ENCODE measurements at places on chromosomes 2 and 18. TPM values are rescaled to one million over a fixed set of nuclear protein-coding genes. Genes with fewer than 3 reads are reported as not detected.

SLC66A3 gene
- polyA plus RNA-seq: 8.0 TPM

EPAS1 gene
- 47.4 TPM for polyA plus RNA-seq

STPG4 gene
- polyA plus RNA-seq: not detected

BCL2 gene
- 1.9 TPM for polyA plus RNA-seq

INHA gene
- polyA plus RNA-seq: 0.24 TPM

DSEL gene
- polyA plus RNA-seq: 0.18 TPM

RAB6C gene
- polyA plus RNA-seq: not detected

CDK15 gene
- 0.18 TPM for polyA plus RNA-seq

CXCR1 gene
- polyA plus RNA-seq: 0.11 TPM

ANKRD29 gene
- 7.2 TPM for polyA plus RNA-seq

CLEC4F gene
- 0.14 TPM for polyA plus RNA-seq

CREG2 gene
- 0.44 TPM for polyA plus RNA-seq

TMEM247 gene
- polyA plus RNA-seq: not detected

C2orf15 gene
- polyA plus RNA-seq: 0.63 TPM

CNGA3 gene
- polyA plus RNA-seq: 0.02 TPM

MOGAT1 gene
- 0.05 TPM for polyA plus RNA-seq

FEZ2 gene
- 11.7 TPM for polyA plus RNA-seq

KIF5C gene
- polyA plus RNA-seq: 0.16 TPM

REG3A gene
- 1.5 TPM for polyA plus RNA-seq

RNF181 gene
- polyA plus RNA-seq: 189 TPM

HAAO gene
- 3.0 TPM for polyA plus RNA-seq

LCT gene
- polyA plus RNA-seq: not detected

C2orf78 gene
- not detected for polyA plus RNA-seq

AFF3 gene
- 1.0 TPM for polyA plus RNA-seq

IL18RAP gene
- polyA plus RNA-seq: 0.55 TPM

BMP10 gene
- not detected for polyA plus RNA-seq

ABHD1 gene
- polyA plus RNA-seq: 0.08 TPM

C1D gene
- polyA plus RNA-seq: 17.2 TPM

VWA3B gene
- 0.01 TPM for polyA plus RNA-seq

RAX gene
- 0.01 TPM for polyA plus RNA-seq
